Right renal pelvis (tissue), 4 donors: ENCODE measurements at places on chromosomes 2 and 18. TPM values are rescaled to one million over a fixed set of nuclear protein-coding genes. Genes with fewer than 3 reads are reported as not detected.

ARID5A gene
- 4.9 TPM for polyA plus RNA-seq

RPL37A gene
- 2,078 TPM for polyA plus RNA-seq

CHRND gene
- polyA plus RNA-seq, result 0.40 TPM

VIT gene
- polyA plus RNA-seq, result not detected

KIAA1328 gene
- polyA plus RNA-seq, result 9.2 TPM

PSTPIP2 gene
- 9.6 TPM for polyA plus RNA-seq

UGT1A9 gene
- polyA plus RNA-seq, result 5.2 TPM

IL36RN gene
- not detected for polyA plus RNA-seq

ZBTB7C gene
- 14.8 TPM for polyA plus RNA-seq

HOXD1 gene
- polyA plus RNA-seq, result 11.7 TPM

FSHR gene
- not detected for polyA plus RNA-seq

BOLL gene
- polyA plus RNA-seq, result 0.06 TPM

SLC35F6 gene
- 16.0 TPM for polyA plus RNA-seq

TMEM131 gene
- polyA plus RNA-seq, result 48.2 TPM

CDH20 gene
- polyA plus RNA-seq, result 4.3 TPM

REG3A gene
- polyA plus RNA-seq, result not detected

FAM161A gene
- polyA plus RNA-seq, result 16.4 TPM

VSNL1 gene
- polyA plus RNA-seq, result 4.3 TPM

HAT1 gene
- polyA plus RNA-seq, result 75.0 TPM

TXNDC9 gene
- 46.3 TPM for polyA plus RNA-seq

FBLN7 gene
- polyA plus RNA-seq, result 15.3 TPM

SH3BP4 gene
- polyA plus RNA-seq, result 44.2 TPM

GRCh38 chr2:231129216-231129615 lies 4.4 kb upstream of the HTR2B start:
- no peak for DNase-seq

GRCh38 chr18:35095983-35096676 lies 54.9 kb downstream of the MAPRE2 start:
- no peak for DNase-seq

DNA sequence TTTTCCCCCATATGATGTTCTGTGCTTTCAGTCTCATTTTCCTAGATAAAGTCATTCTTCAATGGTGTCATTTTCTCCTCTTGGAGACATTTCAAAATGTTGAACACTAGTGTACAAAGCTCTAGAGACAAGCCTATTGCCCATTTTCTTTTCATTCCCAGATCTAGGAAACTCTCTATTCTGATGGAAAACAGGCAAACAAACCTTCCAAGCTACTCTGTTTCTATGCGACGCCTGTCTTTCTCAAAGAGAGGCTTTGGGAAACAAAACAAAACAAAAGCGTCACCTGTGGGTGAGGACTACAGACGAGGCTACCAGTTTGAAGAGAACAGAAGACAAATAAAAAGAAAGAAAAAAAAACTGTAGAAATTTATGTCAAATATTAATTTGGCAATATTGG lies 311.0 kb downstream of the CBLN2 start:
- DNase-seq, result no peak

DNA sequence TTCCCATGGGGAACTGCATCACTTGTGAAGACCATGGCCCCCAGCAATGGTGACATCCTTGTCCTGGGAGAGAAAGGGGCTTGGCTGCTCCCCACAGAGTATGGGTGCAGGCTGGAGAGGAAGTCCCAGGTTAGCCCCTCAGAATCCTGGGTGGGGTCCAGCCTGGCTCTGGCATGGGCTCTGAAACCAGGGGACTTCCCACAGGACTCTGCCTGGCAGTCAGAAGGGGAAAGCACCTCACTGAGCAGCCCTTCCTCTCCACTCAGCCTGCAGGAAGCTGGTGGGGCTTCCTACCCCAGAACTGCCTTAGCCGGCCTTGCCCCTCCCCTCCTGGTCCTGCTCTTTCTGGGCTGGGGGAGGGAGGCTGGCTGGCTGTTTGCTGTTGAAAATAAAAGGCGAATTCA lies 3.7 kb downstream of the NEURL3 start:
- DNase-seq, result no peak

- no peak for DNase-seq
Measured at GRCh38 chr2:223062396-223062795, 10.4 kb downstream of the KCNE4 start.

GRCh38 chr2:127411653-127412369 lies 6.4 kb upstream of the PROC start:
- no peak for DNase-seq

- no peak for DNase-seq
Measured at GRCh38 chr2:2586068-2586776, 255.1 kb upstream of the MYT1L start.

DNA sequence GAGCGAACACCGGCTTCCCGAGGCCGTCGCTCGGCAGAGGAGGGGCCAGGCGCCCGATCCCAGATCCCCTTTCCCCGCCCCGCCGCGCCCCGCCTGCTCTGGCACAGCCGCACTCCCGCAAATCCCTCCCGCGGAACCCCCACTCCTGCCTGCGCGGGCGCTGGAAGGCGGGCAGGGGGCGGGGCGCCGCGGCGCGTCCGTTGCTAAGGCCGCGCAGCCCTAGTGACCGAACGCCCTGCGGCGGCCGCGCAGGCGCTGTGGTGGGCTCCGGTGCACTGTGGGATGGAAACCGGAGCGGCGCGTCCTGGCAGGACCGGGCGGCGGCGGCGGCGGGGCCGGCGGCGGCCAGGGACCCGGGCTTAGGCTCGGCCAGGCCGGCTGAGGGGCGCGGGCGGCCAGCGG lies at the start of gene TRAF3IP1:
Gene TRAF3IP1 (plus strand): TSS at position 273 of the 402 bp plus-strand sequence. CDS start 145 bp downstream, outside the sequence.
- peak; percentile 84 for DNase-seq

GRCh38 chr2:7083580-7084509 lies 166.6 kb downstream of the RNF144A start:
- no peak for DNase-seq

- DNase-seq, result no peak
Measured at GRCh38 chr2:148391324-148391723, 253.2 kb upstream of the EPC2 start.

DNA sequence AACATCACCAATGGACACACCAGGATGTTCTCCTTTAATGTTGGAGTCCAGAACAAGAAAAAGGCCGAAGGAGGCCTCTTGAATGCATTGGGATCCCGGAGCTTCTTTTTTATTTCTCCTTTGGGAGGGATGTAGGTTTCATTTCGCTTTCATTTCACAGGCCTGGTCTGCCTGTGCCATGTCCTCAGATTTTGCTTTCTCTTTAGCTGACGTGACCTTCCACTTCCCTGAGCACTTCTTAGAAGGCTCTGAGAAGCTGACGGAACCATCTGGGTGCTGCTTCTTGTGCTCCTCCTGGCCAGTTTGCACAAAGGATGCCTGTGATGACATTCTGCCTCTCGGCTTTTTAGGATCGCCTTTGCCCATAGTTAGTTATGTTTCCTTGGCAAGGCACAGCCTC lies 15.1 kb upstream of the MBOAT2 start:
- no peak for DNase-seq

DNA sequence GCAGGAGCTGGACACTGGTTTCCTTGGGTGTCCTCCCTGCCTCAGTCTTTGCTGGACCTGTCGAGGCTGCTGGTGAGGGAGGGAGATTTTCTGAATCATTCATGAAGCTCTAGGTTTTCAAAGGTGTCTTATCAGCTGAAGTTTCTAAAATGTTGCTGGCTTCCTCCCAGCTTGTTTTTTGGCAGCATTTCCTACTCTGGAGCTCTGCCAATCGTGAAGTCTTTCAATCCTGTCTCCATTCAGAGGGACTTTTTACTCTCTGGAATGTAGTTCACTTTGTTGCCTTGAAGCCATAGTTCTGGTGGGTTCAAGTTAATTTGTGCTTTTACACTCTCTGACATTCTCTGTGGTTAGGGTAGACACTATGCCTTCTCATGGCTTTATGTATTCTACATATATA lies 23.9 kb downstream of the SNTG2 start:
- no peak for DNase-seq

DNA sequence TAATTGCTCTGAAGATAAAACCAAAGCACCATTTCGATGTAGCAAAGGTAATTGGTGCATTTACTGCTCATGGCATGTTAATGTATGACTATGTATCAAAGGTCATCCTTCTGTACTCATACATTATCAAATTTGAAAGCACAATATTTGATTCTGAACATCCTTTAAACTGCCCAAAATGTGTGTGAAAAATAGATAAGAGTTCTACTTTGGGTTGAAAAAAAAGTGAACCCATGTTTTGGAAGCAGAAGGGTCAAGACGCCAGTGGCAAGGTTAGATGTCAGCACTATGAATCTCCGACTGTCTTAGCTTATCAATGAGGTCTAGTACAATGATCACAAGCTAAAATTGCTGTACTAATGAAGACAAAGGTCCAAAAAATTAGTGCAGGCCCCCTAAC lies 83.1 kb downstream of the LNPK start:
- no peak for DNase-seq

- DNase-seq, result no peak
Measured at GRCh38 chr2:1168846-1169245, 218.2 kb downstream of the SNTG2 start.

GRCh38 chr2:202114291-202114690 lies 41.2 kb downstream of the KIAA2012 start:
- DNase-seq, result no peak

- DNase-seq, result peak; percentile 45
Measured at GRCh38 chr2:197620133-197620532, 55.3 kb downstream of the RFTN2 start.

GRCh38 chr2:84495539-84496146 lies 20.7 kb upstream of the DNAH6 start:
- no peak for DNase-seq

DNA sequence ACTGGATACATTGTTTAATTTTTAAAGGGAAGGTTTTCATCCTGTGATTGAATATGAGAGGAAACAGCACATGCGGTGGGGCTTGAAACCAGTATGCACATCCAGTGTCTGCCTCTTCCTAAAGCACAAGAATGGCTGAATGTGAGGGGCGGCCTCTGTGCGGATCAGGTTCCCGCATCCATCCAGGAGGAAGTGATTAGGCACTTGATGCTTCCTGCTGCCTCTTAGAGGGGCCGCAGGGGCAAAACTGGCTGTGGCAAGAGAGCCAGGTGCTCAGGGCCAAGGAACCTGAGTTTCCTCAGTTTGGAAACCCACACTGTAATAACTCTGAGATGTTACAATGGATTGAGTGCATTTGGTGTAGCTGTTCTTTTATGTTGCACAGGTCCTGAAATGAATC lies 48.8 kb downstream of the THNSL2 start:
- no peak for DNase-seq

DNA sequence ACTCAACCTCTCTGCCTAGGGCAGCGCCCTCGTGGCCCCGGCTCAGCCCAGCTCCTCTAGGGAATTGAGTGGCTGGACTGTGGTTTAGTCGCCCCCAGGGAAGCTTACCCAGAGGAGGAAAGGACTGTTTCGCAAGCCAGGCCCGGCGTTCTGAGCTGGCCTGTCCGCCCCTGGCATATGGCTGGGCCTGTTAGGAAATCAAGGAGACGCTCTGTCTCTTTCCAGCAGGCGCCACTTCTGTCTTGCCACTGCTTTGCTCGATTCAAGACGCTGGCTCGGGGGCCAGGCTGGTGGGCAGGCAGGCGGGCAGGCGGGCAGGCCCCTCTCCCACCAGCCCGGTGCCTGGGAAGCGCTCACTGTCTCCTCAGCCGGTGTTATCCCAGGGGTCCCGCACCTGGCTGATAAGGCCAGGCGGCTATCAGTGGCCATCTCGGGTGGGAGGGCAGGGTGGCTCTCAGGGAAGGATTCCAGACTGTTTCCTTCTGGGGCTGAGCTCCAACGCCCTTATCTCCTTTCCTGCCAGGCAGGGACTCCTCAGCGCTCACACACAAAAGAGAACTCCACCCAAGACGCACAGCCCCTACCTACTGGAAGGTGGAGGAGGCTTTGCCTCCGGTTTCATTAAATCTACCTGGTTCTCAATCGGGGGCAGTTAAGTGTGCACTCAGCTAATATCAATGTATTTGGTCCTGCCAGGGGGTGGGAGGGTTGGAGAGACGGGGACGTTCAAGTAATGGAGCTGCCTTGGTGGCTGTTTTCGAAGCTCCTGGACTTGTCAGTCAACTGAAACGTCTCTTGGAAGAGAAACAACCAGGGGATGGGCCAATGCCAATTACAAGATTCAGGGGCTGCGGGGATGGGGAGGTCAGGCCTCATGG lies 109.1 kb downstream of the SMAD7 start:
- no peak for DNase-seq

- no peak for DNase-seq
Measured at GRCh38 chr2:136874258-136874657, 108.9 kb downstream of the THSD7B start.

GRCh38 chr2:8215159-8215863 lies 466.5 kb upstream of the ID2 start:
- no peak for DNase-seq

DNA sequence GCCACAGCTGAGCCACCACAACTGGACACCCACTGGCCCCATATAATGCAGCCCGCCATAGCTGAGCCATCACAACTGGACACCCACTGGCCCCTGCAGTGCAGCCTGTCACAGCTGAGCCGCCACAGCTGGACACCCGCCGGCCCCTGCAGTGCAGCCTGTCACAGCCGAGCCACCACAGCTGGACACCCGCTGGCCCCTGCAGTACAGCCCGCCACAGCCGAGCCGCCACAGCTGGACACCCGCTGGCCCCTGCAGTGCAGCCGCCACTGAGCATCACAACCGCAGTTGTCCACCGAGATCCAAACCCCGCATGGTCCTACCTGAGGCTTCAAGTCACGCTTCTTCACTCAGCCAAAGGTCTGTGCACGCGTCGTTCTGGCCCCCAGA lies 134.2 kb downstream of the PXDN start:
- no peak for DNase-seq

GRCh38 chr18:5529471-5529870 lies 14.3 kb downstream of the EPB41L3 start:
- DNase-seq, result no peak

GRCh38 chr2:119252186-119253113 lies 28.8 kb downstream of the STEAP3 start:
- no peak for DNase-seq

GRCh38 chr2:161161074-161161706 lies 962 bp downstream of the TANK start:
- no peak for DNase-seq

- DNase-seq, result no peak
Measured at GRCh38 chr2:105177536-105178254, 63.8 kb upstream of the GPR45 start.

DNA sequence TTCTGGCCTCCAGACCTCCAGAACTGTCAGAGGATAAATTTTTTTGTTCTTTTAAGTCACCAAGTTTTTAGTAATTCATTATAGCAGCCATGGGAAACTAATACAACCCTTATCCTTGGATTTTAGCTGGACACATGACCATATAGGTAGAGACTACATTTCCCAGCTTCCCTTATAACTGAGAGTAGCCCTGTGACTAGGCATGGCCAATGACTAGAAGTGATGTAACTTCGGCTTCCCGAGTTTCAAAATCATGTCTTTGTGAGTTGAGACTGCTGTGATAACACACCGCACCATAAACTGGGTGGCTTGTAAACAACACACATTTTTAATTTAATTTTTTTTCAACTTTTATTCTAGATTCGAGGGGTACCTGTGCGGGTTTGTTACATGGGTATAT lies 134.0 kb upstream of the SERTAD2 start:
- DNase-seq, result no peak

DNA sequence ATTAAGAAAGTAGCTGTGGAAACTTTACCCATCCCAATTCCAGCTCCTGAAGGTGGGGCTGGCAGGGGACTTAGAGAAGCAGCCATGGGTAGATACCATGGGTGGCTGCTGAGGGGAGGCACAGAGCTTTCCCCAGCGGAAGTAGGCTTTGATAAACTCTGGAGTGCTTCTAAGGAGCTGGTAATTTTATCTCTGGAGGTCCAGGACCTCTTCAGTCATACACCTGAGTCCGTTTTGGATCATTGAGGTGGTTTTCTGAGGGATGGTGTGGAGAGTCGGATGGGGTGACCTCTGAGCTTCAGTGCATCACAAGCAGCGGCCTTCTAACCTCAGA lies 36.7 kb upstream of the BMP10 start:
- no peak for DNase-seq
